ENCODE measurements at places on chromosomes 12 and 14.

- no peak for DNase-seq
These were observed 359.9 kb downstream of the RGS6 start for GRCh38 chr14:72291908-72292688.

DNA sequence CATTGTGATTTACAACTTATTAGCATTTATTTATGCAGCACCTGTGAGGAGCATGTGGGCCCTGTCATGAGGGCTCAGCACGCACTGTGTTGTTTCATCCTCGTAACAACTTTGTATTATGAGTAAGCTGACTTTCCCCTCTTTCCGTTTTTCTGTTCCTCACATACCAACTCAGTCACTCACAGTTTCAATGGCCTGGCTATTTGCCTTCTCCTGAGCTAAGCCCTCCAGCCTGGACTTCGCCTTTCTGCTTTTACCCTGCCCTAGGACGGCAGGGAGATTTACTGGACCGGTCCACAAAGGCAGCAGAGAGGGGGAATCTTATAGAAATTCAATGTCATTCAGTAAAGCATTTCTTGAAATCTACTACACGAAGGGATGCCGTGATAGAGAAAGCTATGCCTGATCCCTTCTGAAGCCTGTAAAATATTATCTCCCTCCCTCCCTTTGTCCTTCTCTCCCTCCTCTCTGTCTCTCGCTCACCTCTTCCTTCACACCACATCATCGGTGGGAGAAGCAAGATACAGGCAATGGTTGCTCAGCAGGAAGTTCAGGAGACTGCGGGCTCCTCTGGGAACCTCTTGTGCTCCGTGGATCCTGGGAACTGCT, 219.2 kb upstream of the TBX3 start:
- no peak for DNase-seq

- no peak for DNase-seq
These were observed 256.7 kb downstream of the C12orf75 start for GRCh38 chr12:105587237-105587636.

DNA sequence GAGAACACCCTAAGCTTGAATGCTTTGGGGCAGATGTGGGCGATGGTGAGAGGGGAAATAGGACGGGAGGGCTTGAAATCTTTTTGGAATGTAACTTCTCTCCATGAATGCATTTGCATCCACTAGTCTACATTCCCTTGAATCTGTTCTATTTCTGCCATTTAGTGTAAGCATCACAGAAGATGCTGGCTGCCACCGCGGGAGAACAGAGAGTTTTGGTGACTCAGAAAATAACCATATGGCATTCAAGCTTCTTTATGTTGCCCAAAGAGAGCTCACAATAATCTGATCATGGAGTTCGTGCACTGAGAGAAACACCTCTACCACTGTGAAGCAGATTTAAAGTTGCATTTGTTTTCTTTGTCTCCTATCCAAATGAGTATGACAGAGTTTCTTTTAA, 52.6 kb upstream of the OTX2 start:
- no peak for DNase-seq

DNA sequence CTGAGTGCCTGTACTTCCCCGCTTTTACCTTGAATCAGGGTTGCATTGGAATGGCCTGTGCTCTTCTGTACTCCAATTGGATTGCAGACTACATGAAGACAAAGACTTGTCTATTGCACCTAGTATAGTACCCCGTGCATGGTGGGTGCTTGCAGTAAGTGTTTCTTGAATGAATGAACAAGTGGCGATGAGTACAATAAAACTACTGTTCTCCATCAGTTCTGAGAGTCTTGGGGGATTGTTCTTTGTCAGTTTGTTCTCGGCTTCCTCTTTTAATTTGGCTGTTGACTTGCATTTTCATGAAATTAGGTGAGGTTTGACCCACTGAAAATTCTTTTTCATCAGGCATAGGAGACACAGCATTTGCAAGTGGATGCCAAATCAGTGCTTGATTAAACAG, 34.1 kb downstream of the ERH start:
- DNase-seq: no peak

DNA sequence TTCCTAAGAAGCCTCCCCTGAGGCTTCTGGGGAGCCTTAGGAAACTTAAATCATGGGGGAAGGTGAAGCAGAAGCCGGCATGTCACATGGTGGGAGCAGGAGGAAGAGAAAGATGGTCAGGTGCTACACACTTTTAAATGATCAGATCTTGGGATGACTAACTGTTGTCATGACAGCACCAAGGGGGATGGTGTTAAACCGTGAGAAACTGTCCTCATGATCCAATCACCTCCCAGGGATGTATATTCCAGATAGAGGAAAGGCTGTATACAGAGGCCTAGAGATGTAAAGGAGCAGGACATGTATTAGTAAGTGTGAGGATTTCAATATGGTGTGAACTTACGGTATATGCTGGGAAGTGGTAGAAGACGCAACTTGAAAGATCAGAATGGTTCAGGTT, 121.1 kb downstream of the CAND1 start:
- no peak for DNase-seq

- DNase-seq: no peak
These were observed 70.6 kb upstream of the ACTN1 start for GRCh38 chr14:69049675-69050074.

All from CD4-positive, alpha-beta T cell treated with Interleukin-1 beta for 1 hour (primary cell).